ENCODE measurements at places on chromosomes 5 and 9. TPM values are rescaled to one million over a fixed set of nuclear protein-coding genes. Genes with fewer than 3 reads are reported as not detected.

Gene BAAT
- 0.10 TPM for total RNA-seq

Gene PALM2AKAP2
- total RNA-seq, result under 0.01 TPM

Gene ZFP37
- total RNA-seq, result 0.42 TPM

Gene LCN2
- total RNA-seq, result 4.7 TPM

Gene SMIM33
- not detected for total RNA-seq

Gene ZNF879
- 4.1 TPM for total RNA-seq

Gene TCF7
- 193 TPM for total RNA-seq
